Kidney (tissue), 22 donors: ENCODE measurements at places on chromosomes 12 and 14.

GRCh38 chr14:51472881-51473280 is 178.8 kb upstream of the FRMD6 start:
- DNase-seq: peak; percentile 51

DNA sequence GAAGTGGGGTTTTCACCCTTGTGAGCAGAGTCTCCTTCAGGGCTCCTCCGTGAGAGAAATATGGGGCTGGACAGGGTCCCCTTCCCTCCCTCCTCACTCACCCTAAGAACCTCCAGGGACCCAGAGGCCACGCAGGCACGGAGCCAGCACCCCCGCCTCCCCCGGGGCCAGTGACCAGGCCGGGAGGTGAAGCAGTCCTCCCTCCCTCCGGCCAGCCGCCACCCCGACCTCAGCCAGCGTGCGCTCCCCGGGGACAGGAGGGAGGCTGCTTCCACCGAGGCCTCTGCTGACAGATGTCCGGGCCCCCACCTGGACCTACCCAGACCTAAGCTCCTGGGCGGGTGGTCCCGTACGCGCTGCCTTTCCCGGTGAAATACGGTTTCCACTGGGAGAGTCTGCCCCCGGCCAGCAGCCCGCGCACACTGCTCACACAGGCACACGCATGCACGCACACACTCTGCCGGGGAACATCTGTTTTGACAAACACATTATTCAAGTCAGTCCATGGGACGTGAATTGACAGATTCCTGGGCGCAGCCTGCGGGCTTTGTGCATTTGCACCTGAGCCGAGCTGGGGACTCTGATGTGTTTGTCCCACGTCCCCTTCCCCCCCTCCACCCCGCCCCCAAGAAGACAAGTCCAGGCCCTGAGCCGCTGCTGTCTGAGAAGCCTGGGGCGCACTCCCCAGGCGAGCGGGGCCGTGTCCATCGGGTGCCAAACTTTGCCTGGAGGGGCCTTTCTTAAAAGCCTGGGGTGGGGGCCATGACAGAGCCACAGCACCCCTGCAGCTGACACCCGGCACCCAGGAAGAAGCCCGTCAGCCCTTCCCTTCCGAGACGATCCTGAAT is 725 bp downstream of the RIMBP2 start:
- peak; percentile 80 for DNase-seq

GRCh38 chr12:5792343-5792742 is 152.7 kb downstream of the ANO2 start:
- no peak for DNase-seq

DNA sequence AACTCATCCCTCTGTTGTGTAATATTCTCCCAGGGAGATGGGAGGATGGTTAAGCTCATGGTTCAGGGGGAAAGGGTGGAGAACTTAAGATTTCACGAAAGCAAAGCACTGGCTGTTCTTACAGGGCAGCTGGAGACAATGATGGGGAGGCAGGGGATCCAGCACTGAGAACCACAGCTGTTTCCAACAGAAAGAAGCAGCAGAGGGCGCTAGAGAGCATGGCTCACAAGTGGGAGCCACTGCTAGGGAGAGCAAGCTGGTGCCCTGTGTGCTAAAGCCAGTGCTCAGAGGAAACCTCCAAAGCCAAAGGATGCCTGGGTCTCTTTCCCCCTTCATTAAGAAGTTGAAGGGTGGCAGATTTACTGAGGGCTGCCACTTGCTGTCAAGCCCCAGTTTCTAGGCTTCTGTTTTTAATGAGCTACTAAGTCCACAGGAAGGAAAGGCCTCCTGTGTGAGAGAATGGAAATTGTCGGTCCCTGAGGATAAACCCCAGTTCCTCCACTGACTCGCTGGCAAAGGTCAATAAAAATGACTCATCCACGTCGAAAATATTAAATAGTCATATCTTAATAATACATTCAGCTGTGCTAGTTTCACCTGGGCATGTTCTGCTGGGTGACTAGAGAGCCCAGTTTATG is 199.7 kb downstream of the ANO2 start:
- no peak for DNase-seq

DNA sequence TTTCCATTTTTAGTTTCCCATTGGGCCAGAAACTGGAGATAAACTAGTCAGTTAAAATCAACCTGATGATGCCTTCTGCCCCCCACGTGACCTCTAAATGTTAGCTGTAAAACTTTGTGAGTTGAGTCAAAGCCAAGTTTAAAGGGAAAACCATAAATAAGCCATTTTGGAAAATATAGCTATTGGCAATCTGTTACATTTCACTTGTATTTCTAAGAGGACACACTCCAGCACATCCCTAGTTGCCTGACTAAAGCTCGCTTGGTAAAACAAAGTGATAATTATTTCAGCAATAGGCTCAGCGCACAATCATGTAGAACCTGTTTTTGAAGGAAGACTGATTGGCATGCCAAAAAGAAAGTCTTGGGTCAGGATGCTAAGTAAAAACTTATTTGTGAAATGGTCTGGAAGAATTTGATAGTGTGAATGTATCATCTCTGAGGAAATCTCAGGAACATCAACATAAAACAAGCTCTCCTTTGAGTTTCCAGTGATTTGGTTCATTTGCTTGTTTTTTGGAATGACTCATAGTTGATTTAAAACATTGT is 49.2 kb upstream of the AEBP2 start:
- DNase-seq: peak; percentile 31

DNA sequence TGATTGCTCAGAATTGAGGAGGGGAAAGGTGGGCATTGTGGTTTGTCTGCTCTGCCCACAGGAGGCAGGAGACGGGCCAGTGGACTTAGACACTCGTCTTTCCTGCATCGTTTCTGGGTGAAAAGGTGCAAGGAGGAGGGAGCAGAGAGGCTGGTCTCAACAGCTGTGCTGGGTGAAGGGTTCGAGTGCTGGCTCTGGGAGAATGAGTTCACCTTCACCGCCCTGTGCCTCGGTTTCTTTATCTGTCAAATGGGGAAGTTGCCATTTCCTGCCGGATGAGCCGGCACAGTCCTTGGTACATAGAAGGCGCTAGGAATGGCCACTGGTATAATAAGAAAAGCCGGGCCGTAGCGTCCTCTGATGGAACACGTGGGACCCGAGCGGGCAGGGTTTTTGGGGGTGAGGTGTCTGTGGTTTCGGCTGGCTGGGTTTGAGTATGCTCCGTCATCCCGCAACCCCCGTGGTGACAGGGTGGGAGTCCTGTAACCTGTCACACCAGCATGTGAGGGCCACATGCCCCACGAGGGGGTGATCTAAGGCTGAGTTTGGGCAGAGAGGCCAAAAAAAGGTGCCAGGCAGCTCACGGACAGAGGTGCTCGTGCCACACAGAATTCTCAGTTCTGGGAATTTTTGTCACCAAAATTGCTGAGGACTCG is 7.3 kb downstream of the BCL7A start:
- DNase-seq: no peak

DNA sequence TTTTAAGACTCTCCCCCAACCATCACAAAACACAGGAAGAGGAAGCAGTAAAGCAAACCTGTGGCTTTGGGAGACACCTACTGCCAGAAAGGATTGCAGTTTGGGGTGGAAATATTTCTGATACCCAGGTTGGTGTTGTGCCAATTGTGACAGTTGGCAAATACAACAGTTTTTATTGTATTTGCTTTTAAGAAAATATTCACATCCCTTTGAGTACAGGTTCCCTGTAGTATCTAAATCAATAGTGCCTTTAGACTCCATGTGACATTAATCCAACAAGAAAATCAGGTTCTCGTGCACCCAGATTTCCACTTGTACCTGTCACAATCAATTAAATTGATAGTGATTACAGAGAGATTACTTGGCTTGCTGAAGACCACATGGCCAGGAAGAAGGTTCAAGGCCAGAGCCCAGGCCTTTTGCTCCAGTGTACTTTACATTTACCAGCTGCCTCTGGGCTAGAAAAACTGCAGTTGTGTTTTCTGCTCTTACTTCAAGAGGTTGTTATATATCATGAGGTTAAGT is 361.2 kb downstream of the ATP23 start:
- DNase-seq: no peak

DNA sequence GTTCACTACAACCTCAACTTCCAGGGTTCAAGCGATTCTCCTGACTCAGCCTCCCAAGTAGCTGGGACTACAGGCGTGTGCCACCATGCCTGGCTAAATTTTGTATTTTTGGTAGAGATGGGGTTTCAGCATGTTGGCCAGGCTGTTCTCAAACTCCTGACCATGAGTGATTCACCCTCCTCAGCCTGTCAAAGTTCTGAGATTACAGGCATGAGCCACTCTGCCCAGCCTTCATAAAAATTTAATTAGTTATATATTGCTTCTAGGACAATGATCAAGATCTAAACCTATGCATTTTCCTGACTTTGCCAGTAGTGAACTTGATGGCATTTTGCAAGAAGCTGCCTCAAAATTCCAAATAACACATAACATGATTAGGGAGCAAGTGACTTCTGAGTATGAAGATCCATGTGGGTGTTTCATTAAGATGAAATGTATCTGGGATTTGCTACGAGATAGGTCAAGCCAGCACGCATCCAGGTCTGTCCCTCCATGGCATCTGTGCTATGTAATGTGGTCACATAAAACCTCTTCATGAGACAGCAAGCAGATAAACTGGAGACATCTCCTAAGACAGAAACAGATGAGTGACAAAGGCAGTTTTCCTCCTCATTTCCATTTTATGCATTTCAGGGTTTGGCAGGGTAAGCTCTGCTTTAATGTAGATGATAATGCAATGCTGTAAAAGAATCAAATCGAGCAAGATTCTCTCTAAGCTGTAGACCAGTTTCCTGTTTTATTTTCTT is 319.4 kb upstream of the ATP2B1 start:
- no peak for DNase-seq

GRCh38 chr14:26605602-26606001 is 7.8 kb upstream of the NOVA1 start:
- DNase-seq: no peak

DNA sequence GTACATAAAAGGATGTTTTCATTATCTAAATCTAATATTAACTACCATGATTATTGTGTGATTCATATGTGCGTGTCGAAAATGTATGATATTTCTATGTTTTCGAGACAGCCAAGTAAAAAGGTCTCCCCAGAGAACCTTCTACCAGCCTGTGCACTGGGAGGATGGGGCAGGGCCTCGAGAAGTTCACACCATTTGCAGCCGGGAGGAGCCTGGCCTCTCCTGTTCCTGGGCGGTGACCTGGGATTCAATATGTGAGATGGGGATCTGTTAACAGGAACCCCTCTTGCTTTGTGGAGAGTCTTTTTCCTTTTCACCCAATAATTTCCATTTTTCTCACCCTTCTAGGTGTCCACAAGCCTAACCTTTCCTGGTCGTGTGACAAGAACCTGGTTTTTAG is 189.3 kb downstream of the IPO8 start:
- no peak for DNase-seq

DNA sequence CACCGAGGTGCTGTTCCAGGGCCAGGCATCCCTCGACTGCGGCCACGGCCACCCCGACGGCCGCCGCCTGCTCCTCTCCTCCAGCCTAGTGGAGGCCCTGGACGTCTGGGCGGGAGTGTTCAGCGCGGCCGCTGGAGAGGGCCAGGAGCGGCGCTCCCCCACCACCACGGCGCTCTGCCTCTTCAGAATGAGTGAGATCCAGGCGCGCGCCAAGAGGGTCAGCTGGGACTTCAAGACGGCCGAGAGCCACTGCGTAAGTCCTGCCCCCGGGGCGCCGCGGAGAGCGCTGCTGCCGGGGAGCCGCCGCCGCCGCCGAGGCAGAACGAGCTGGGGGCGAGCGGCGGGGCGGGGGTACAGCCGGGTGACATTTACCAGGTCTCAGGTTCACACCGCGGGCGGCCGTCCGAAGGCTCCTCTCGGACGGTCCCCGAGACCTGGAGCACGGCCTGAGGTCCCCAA is 1.4 kb downstream of the PLXNC1 start:
- DNase-seq: peak; percentile 86

- no peak for DNase-seq
These were observed 89.3 kb downstream of the SPTSSA start for GRCh38 chr14:34372786-34373185.

DNA sequence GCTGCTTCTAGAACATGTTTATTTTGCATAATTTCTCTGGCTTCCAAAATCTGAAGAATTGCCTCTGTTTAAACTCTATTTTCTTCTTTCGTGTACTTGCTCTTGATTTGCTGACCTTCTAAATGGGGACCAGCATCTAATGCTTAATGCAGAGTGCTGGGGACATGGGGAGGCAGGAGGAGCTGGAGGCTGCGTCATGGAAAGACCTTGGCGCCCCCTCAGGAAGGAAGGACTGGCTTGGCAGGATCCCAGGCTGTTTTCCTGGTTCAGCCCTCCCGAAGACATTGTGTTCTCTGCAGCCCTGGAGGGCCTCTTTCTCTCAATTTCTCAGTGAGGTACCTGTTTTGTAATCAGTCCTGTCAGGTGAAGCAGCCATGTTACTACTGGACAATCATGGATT is 5.5 kb downstream of the PRKCH start:
- DNase-seq: peak; percentile 22

DNA sequence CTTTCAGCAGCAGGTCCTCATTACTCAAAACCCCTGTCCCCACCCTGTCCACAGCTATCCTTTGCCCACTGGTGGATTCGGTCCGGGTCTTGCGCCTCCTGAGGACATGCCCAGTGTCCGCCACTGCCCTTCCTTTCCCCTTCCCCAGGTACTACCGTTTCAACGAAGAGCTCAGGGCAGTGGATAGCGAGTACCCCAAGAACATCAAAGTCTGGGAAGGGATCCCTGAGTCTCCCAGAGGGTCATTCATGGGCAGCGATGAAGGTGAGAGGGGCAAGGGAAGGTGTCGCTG is 8.7 kb downstream of the MMP14 start:
- no peak for DNase-seq

GRCh38 chr14:64970776-64971477 is 1.2 kb downstream of the RAB15 start:
- DNase-seq: no peak

DNA sequence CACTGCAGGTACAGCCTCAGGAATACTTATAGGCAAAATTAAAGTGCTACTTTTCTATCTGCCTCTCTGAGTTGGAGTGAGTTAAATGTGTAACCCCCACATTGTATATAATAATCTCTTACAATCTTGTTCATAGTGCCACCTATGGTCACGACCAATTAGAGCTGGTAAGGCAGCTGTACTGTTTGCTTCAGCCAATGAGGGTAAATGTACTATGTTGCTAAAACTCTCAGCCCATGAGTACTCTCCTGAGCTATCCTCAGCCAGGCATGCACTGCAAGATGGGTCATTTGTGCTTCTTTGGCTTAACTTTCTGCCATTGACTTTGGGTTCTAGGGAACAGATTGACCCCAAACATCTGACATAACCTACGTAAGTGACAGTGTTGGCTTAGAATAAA is 15.0 kb upstream of the MDM2 start:
- no peak for DNase-seq

DNA sequence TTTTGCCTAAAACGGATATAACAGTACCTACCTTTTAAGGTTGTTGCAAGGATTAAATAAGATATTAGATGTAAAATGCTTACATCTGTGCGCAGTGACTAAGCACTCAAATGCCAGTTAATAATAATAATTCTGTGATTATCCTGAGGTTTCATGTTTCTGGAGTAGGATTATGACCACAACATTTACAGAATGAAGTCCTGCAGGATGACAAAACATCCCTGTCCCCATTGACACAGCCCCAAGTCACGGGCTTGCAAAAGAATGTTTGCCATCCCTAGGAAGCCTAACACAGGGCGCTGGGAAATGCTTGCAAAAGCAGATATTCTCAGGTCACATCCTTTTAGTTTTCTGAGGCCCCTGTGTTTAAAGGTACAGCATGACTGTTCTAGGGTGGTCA is 20.1 kb downstream of the SUSD6 start:
- DNase-seq: no peak
